ENCODE measurements at places on chromosomes 5 and 9.
A peak's percentile ranks its signal among the peaks of the same experiment; 100 is the strongest.

DNA sequence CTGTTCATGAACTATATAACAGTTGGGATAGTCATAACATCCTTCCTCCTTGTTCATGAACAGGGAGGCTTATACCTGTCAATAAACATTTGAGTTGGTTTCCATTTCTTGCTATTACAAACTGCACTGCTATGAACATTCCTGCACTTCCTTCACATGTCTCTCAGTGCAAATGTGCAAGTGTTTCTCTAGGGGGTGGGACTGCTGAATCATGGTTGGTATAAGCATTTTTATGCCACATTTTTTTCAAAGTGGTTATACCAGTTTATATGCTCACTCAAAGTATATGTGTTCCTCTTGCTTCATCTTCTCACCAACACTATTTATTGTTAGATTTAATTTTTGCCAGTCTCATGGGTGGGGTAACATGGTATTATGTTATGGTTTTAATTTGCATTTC lies 25.8 kb upstream of the TPD52L3 start:
- DNase-seq = no peak

- no peak for DNase-seq
These were observed 10.6 kb downstream of the TRAF1 start for GRCh38 chr9:120915854-120916470.

DNA sequence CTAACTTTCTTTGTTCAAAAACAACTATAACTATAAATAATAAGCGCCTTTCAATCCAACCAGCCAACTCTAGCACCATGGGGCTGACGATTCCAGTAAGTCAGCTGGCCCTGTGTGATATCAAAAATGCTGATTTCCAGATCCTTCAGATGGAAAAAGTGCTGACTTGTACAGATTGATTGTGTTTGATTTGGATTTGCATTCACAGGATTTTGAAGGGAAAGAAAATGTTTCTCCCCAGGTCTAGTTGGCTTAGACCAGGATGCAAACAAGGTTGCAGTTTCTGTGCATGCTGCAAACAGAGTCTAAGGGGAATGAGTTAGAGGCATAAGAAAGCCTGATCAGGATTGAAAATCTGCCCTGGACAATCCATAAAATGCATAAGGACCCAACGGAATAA lies 68.9 kb downstream of the SLC1A3 start:
- no peak for DNase-seq

DNA sequence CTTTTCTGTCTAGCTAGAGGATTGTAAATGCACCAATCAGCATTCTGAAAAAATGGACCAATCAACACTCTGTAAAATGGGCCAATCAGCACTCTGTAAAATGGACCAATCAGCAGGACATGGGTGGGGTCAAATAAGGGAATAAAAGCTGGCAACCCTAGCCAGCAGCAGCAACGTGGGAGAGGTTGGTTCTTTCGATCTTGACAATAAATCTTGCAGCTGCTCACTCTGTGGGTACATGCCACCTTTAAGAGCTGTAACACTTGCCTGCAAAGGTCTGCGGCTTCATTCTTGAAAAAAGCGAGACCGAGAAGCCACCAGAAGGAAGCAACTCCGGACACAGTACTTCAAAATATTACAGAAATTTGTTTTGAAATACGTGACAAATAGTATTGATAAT lies 424.6 kb upstream of the CDH9 start:
- no peak for DNase-seq

GRCh38 chr9:5563886-5564285 lies 53.6 kb downstream of the PDCD1LG2 start:
- DNase-seq = no peak

DNA sequence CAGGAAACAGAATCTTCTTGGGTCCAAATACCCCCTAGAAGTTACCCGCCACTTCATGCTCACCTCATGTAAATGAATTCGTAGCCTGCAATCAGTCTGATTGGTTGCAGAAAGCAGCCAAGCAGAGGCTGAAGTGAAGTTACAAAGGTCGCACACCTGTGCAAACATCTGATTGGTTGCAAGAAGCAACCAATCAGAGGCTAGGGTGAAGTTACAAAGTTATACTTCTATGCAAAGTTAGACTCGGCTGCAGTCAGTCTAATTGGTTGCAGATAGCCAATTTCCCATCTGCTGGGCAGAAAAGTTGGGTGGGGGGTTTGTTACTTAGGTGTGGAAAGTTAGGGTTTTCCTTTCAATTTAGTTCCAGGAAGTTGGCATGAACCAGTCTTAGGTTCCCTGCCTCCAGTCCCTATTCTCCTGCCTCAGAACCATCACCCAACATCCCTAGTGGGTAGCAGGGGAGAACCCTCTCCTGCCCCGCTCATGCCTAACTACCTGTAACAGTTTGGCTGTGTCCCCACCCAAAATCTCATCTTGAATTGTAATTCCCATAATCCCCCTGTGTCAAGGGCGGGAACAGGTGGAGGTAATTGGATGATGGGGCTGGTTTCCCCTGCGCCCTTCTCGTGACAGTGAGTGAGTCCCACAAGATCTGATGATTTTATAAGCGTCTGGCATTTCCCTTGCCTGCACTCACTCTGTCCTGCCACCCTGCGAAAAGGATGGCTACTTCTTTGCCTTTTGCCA lies 1.2 kb upstream of the RUSC2 start:
- no peak for DNase-seq

DNA sequence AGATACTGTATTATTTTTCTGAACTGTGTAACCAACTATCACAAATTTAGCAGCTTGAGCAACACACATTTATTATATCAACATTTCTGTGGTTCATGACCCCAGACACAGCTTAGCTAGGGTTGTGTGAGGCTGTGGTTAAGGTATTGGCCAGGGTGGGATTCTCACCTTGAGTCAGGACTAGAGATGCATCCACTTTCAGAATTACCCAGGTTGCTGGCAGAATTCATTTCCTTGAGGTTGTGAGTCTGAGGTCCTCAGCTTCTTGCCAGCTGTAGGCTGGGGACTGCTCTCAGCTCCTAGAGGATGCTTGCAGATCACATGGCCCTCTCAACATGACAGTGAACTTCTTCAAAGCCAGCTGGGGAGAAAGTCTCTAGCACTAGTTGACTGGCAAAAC lies 122.5 kb upstream of the RASGRF2 start:
- DNase-seq = no peak

GRCh38 chr9:93459432-93459847 lies 6.1 kb upstream of the FAM120AOS start:
- DNase-seq = no peak

- DNase-seq = no peak
These were observed 56.6 kb upstream of the MOCS2 start for GRCh38 chr5:53166183-53166495.

- no peak for DNase-seq
These were observed 59.3 kb downstream of the ZFAND5 start for GRCh38 chr9:72305707-72306106.

- no peak for DNase-seq
These were observed 16.8 kb downstream of the AFAP1L1 start for GRCh38 chr5:149288436-149288835.

GRCh38 chr5:54645882-54646355 lies 128.4 kb downstream of the SNX18 start:
- DNase-seq = no peak

DNA sequence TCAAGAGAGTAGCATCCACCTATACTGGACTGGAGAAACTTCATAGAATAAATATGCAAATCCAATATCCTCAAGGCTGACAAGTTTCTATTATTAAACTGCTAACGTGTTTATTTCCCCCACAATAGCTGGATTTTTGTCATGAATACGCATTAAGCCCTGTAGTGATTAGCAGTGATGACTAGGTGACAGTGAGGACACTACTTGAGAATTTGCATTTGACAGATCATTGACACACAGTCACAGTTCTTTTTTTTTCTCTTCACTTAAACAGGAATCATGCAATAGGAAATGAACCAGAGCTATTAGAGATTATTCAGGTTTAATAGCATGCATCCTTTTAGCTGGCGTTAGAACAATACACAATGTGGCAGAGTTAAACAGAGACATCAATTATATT lies 35.3 kb downstream of the MPDZ start:
- no peak for DNase-seq

- no peak for DNase-seq
These were observed 147.5 kb downstream of the NXNL2 start for GRCh38 chr9:88682431-88682831.

DNA sequence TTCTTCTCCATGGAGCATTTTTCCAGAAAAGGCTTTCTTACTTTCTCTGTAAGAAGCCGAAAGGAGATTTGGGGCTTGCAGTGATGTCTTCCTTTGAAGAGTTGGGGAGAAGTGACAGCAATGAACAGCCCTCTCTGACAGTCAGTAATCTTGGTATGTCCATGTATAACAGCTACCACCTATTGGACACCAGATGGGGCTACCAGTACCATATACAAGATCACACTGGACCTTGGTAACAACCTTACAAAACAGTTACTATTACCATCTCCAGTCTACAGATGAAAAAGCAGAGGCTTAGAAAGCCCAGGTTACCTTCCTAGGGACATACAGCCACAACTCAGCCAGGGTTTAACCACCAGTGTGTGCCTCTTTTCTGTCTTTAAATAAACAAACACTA lies 272.7 kb upstream of the TRPC7 start:
- DNase-seq = no peak

DNA sequence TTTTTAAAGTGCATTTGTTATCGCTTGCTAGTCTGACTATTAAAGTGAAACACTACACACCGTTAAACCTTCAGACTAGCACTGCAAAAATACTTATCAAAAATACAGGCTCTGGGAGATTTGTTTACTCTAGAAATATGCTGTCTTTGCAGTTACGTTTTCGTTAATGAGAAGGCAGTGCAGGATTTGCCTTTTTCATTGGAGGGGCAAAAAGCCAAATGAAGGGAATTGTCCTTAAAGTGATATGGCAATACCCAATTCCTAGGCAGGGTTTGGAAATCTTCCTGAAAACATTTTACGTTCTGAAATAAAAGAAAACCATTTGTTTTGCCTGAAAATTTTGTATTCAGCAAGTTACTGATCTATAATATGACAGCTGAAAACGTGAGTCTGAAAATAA lies 1800.2 kb downstream of the MAT2B start:
- no peak for DNase-seq

DNA sequence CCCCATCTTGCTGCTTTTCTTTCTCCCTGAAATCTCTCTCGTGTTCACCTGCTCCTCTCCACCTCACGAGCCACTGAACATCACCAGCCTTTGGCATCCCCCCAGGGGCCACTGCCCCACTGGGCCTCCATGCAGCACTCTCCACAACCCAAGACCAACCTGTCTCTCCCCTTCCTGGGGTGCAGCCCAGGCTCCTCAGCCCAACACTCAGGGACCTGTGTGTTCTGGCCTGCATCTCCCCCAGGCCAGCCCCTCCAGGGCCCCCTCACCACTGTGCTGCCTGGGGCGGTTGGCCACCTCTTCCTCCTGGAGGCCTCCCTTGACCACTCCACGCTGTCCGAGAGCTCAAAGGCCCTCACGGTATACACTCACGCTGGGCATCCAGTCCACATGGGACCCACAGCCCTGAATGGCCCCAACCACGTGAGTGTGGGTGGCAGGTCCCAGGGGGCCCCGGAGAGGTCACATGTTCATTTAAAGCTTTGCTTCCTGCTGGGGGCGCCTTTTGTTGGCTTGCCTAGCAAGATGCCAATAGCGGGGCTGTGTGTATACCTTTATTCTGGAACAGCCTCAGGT lies 453 bp upstream of the DOK3 start:
- no peak for DNase-seq

- DNase-seq = no peak
These were observed 341.7 kb downstream of the PRELID2 start for GRCh38 chr5:145493435-145493834.

- DNase-seq = no peak
These were observed 65.5 kb downstream of the HSPA4 start for GRCh38 chr5:133117166-133117911.

- no peak for DNase-seq
These were observed 38.9 kb upstream of the TNFSF15 start for GRCh38 chr9:114844766-114845165.

GRCh38 chr5:178201927-178202235 lies 2.5 kb upstream of the HNRNPAB start:
- peak; percentile 18 for DNase-seq

DNA sequence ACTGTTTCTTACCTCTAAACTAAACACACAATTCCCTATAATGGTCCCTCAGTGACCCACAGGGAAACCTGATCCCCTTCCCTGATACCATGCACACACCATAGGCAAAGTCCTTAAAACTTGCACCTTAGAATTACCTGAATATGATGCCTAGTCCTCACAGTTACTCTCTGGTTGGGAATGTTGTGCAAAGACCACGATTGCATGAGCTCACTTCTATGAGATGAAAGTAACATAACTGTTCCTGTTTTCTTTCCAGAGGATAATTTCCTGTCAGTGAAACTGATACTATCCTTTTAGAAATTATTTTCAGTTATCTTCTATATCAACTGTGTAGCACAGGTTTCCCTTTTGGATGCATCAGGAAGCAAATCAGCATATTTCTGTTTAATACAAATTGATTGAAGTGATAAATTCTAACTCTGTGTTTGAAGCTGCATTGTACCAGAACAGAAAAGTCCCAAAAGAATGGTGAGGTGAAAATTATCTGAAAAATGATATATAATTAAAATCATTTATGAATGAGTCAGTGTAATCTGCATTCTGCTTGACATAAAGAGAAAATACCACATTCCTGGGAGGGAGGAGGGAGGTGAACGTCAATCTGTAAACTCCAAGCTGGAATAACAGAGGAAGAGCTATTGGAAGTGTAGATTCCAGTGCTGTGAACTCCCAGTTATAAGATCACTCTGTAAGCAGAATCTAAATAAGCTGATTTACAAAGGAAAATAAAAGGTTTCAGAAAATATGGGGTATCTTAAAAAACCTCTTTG lies 51.2 kb upstream of the TNFAIP8 start:
- no peak for DNase-seq

GRCh38 chr9:136525207-136525606 lies 20.6 kb downstream of the NOTCH1 start:
- no peak for DNase-seq

- DNase-seq = no peak
These were observed 131.8 kb downstream of the EFNA5 start for GRCh38 chr5:107538805-107539445.

GRCh38 chr5:97062046-97062445 lies 80.4 kb downstream of the LIX1 start:
- peak; percentile 42 for DNase-seq

DNA sequence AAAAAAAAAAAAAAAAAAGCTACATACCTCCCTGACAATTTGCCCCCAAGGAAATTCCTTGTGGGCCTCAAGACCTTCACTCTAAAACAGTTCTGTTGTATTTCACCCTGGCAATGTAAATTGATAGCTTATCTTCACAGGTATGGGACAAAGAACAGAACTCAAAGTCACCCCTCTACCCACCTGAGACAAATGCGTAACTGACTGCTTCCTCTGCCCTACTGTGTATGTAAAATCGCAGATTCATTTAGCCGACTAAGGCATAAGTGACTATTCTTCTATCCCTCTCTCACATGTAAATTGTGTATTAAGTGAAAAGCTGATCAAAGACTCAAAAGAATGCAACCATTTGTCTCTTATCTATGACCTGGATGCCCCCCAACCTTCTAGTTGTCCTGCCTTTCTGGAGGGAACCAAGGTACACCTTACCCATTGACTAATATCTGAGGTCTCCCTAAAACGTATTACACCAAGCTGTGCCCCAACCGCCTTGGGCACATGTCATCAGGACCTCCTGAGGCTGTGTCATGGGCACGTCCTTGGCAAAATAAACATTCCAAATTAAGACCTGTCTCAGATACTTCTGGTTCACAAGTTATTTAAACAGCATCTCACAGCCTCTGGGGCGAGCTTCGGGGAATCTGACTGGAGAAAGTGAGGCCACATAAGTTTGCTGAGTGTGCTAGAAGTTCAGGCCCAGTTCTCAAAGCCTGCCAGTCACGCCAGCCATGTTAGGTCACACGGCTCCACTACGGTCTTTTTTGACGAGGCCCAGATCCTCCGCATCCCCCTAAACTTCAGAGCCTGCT lies 954 bp downstream of the TBCA start:
- no peak for DNase-seq

Data from H9 (cell line).